Effector CD4-positive, alpha-beta T cell (primary cell): ENCODE measurements at places on chromosomes 6 and 20.

DNA sequence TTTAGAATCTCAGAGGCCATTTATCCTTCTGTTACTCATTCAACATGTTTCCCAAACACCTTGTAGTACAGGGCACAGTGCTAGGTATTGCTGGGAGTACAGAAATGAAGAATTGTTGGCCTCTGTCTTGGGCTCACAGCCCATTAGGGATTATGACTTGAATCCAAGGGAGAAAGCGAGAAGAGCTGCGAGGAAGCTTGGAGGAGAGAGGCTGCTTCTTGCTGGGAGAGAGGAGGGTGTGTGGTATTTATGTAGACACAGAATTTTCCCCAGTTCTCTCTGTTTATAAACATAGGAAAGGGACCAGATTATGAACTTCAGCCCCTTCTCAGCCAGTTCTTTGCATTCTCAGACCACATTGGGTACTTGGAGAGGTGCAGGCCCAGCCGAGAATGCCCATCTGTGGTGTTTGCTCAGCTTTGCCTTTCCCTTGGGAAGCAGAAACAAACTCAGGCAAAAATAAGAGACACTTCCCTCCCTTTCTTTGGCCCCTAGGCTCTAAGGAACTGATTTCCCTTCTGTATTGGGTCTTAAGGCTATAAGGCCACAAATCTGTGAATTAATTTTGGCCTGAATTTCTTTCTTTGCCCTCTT lies 17.9 kb downstream of the CHMP4B start:
- no peak for DNase-seq

DNA sequence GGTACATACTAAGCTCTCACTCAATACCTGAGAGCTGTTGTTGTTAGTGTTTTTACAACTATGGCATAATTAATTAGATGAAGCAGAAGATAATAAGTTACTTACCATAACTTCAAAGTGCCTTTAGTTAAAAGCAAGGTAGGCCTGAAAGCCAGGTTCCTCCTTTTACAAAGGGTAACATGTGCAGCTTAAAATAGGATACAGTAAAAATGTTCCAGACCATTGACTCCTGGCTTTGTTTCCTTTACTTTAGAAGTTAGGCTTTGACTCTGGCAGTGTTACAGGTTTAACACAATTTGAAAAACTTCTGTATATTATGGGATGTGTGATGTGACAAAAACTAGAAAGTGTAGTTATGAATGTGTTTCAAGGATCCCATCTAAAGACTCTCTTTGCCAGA lies 522.5 kb downstream of the EPM2A start:
- DNase-seq: no peak

DNA sequence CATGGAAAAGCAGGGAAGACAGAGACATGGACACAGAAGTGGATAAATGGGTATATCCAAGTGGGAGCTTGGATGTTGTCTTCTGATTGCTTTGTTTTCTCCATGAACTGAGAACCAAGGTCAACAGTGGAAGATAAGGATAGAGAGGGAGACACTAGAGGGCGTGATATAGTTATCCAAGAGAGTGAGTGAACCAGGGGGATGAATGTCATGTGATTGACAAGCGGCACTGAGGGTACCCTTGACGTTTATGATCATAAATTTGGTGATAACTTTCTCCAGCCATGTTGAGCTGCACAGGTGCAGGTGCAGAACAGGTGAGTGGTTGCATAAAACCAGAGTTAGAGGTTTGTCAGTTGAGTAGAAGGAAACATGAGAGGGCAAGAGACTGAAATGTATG lies 20.7 kb downstream of the EBF4 start:
- no peak for DNase-seq

GRCh38 chr6:156262014-156262413 lies 515.2 kb upstream of the ARID1B start:
- DNase-seq: no peak

GRCh38 chr6:12363651-12364381 lies 73.7 kb downstream of the EDN1 start:
- no peak for DNase-seq

- no peak for DNase-seq
Observed at GRCh38 chr20:57475388-57476083, 49.4 kb downstream of the CTCFL start.

GRCh38 chr6:16944596-16944995 lies 157.3 kb upstream of the STMND1 start:
- no peak for DNase-seq

GRCh38 chr20:11168026-11168425 lies 494.2 kb upstream of the JAG1 start:
- no peak for DNase-seq

DNA sequence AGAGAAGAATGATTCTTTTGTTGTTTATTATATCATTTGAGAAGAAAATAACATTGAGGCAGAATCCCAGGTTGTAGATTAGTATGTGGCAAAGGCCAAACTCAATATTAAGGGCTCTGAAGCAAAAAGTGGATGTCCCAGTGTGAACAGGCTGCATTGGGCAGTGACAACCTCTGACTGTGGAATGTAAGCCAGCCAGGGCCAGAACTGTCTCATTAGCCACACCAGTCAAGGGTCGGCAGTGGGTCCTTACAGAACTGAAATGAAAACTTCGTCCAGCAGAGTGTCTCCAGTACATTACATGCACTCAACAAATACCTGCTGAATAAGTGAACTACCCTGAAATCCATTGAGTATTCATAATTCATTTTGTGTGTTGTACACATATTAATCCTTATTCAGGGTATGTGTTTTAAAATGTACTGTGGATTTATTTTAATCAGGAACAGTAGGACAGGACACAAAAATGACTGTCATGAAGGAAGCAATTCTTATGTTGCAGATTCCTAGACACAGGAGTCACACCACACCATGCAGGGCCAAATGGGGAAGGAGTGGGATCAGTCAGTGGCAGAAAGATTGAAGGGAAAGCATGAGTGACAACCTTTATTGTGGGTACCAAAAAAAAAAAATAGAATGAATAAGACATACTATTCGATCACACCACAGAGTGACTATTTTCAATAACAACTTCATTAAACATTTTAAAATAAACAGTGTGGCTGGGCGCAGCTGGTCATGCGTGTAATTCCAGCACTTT lies 64.9 kb upstream of the UTRN start:
- no peak for DNase-seq

DNA sequence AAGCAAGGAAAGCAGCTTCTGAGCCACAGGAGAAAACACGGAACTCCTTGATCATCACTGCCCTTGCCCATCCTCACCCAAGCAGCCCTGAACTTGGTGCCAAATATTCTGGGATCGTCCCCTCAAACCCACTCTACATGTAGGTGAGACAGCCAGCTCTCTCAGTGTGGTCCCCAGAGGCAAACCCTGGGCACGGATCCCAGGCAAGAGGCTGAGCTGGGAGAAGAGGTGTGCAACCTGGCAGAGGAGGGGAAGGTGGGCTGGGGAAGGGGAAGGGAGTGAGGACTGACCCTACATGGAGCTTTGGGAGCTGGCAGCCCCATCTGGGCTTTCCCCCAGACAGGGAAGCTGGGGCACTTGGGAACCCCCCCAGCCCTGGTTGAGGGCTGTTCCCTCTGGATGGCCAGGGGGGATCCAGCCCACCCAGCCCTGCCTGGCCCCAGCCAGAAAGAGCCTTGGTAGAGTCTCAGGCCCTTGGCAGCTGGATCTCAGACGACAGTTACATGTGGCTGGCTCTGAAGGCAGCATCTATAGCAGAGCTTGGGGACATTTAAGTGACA lies 186.2 kb upstream of the CST7 start:
- no peak for DNase-seq

DNA sequence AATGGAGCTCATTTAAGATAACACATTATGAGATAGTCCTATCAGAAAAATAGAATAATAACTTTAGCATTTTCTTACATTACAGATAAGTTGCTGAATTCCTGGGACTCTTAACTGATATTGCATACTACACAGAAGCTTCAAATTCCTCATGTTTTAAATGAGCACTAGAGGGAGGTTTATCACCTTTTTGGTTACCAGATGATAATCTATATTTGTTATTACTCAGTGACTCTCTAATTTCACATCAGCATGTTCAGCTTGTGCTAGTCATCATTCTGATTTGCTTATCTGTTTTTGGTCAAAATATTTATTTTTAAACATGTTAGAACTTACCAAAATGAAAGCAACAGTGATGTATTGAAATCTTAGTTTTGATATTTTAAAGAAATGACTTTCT lies 20.5 kb upstream of the GJA10 start:
- no peak for DNase-seq

DNA sequence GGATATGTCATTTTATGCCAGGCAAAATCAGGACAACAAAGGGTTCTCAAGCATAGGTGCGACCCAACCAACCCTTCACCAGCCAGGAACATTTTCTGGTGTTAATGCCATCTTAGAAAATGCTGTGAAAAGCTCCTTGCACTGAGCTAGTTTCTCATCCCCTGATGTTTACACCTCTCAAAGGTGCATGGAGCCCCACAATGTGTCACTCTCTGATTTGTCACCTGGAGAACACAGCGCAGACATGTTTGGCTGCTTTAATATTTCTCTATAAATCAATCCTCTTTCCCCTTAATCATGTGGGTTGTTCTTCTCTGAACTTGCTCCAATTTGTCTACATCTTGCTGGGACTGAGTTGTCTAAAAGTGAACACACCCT lies 244.3 kb downstream of the TSHZ2 start:
- DNase-seq: no peak

- DNase-seq: no peak
Observed at GRCh38 chr6:147406783-147407182, 101.7 kb upstream of the SAMD5 start.

- DNase-seq: no peak
Observed at GRCh38 chr6:15948930-15949900, 179.7 kb upstream of the MYLIP start.

DNA sequence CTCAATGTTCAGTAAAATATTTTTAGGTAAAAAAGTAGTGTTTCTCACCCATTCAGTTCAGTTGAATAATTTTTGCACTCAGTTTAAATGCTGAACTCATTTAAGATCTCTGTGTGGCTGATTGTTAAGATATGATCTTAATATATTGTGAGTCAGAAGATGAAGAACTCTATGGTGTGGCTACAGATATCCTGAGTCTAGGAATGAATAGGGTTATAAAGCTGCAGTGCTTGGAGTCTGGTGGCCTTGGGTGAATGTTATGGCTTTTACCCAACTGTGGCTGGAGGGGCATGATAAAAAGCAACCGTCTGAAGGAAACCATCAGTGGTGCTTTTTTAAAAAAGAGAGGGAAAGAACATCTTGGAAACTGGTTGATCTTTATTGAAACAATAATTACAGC lies 65.9 kb downstream of the CCN2 start:
- DNase-seq: no peak

DNA sequence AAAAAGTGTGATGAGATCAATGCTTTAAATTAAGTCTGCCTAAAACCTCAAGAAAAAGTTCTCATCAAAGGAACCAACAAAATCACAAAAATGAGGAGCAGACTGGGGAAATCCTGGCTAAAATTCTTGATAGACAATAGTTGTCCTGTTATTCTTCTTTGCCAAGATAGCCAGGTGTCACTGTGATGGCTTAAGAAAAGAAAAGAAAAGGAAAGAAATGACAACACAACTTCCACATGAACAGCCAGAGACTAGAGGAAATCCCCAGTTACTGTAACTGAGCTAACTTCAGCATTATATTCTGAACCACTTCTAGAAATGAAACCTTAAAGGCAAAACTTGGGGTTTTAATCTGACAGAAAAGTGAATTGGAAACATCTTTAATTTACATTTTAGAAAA lies 129.6 kb downstream of the CD24 start:
- no peak for DNase-seq

DNA sequence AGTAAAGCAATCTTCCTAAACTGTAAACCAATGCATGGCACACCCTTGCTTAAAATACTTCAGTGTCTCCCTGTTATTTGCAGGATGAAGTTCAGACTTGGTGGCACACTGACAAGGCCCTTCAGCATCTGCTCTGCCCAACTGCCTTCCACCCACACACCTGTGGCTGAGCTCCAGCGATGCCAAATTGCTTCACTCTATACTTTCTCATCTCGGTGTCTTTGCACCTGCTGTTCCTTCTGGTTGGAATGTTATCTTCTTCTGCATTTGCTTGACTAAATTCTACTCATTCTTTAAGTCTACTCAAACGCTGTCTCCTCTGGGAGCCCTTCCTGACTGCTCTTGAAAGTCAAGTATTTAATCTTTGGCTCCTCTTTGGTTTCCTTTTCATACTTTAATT lies 100.1 kb upstream of the SUPT3H start:
- no peak for DNase-seq

- DNase-seq: no peak
Observed at GRCh38 chr6:155498370-155498769, 42.7 kb upstream of the NOX3 start.

DNA sequence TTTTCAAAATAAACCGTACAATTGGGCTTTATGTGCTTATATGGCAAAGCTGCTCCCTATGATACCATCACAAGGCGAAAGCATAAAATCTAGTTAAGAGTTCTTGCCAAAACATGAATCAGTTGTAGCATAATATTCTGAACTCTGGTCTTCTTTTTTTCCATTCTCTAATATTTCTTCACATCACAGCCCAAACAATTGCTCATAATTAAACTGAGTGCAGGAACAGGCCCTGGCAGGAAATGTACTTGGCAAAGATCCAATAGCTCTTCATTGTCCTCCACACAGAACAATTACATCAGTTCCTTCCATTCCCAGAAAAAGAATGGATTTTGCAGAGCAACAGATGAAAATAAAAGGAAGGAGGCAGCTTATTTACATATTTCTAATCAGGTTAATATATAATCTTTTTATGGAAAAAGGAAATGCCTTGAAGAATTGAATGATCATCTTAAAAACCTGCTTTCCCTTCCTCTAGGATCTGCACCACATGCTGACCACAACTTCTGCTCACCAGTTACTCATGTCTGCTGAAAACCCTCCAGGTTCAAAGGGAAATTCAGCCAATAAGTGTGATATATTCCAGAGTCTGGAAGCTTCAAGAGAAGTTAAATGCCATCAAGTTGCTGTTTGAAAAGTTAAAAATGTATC lies 123.3 kb upstream of the COL21A1 start:
- no peak for DNase-seq

DNA sequence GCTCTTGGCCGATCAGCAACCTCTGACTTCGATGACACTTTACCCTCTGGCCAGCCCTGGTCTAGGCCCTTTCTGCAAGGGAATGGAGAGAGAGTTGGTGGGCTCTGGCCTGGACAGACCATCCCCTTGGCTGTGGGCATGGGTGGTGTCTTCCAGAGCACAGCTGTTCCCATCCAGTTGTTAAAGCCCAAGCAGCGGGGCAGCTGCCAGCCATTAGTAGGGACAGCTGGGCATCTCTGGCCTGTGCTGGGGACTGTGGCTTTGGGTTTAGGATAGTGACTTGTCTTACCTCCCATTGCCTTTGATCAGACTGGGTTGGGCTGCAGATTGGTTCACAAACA lies 2.8 kb downstream of the CDC25B start:
- DNase-seq: no peak

DNA sequence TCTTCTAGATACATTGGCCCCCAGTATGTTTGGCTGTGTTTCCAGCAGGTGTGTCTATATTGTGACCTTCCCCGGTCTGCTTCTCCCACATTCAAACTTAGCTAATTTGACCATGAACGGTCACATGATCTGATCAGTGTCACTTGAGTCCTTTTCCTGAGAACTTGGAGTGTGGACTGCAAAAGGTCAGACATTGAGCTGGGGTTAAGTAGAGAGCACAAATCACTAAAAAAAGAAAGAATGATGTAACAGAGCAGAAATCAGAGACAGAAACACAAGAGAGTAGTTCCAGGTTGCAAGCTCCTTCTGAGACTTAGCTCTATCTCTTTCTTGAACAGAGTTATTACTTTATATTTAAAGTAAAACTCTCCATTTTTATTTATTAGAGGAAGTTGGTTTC lies 733.9 kb downstream of the CBLN4 start:
- no peak for DNase-seq
